NCI-H187 (cell line): ENCODE measurements at places on chromosomes 1 and 21.

- no peak for DNase-seq
Measured at GRCh38 chr1:160069460-160070231, at the start of gene KCNJ10. KCNJ10 (minus strand) TSS chr1:160070160; CDS start chr1:160042532, 27,628 bp downstream.

DNA sequence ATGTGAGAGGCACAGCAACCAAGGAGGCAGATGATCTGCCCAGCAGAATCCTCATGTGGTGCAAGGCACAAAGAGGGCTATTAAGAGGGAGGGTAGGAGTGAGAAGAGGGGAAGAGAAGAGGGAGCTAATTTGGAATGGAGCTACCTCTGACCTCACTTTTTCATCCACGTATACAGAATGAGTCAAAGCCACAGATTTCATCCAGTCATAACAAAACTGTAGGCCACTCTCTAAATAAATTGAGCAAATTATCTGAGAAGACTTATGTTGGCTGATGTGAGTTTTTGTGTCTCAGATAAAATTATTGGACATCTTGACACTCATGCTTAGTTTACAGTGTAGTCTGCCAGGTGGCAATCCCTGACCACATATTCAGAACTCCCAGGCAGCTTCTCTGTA, 325.6 kb downstream of the TTLL7 start:
- no peak for DNase-seq

- DNase-seq: peak; percentile 23
Measured at GRCh38 chr21:36113647-36114428, 21.0 kb upstream of the CBR3 start.

DNA sequence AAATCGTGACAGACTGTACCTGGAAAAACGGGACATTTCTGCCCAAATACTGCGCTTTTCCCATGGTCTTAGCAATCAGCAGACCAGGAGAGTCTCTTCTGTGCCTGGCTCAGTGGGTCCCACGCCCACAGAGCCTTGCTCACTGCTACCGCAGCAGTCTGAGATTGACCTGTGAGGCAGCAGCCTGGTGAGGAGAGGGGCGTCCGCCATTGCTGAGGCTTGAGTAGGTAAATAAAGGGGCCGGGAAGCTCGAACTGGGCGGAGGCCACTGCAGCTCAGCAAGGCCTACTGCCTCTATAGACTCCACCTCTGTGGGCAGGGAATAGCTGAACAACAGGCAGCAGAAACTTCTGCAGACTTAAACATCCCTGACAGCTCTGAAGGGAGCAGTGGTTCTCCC, 203.1 kb downstream of the DENND1B start:
- DNase-seq: no peak

DNA sequence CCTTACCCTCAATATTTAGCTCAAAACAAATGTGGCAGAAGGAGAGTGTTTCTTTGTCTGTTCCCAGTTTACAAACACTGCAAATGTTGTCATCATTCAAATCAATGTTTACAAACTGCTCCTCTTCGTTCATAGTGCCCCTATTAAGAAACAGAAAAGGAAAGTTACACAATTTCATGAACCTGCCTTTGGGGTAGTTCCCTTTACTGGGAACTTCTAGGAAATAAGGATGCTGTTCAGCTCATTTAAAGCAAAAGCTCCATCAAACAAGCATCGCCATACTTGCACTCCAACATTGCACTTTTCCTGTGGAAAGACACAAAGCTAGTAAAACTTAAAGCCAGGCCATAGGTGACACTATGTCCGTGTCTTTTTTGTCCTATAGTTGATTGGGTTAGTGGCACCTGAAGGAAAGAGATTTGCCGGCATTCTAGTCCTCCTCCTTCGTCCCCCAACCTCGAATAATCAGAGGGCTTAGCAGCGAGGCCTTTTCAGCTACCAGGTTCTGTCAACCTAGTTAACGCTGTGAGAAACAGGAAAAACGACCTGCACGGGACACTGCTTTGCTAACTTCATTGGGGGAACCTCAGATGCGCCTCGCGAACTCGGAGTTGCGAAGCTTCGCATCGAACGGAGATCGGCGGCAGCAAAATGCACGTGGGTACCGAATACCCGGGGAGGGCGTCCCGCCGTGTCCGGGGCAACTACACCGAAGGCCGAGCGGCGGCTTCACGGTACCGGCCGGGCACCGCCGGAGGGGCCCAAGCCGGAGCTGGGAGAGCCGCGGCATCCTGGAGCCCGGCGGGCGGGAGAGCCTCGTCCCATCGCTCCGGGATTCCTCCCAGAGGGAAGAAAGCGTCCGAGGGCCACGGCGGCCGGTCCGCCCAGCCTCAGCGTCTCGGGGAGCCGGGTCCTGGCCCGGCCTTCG, 706 bp downstream of the C21orf91 start:
- DNase-seq: no peak

- no peak for DNase-seq
Measured at GRCh38 chr1:86296305-86297205, 99.6 kb downstream of the ODF2L start.

DNA sequence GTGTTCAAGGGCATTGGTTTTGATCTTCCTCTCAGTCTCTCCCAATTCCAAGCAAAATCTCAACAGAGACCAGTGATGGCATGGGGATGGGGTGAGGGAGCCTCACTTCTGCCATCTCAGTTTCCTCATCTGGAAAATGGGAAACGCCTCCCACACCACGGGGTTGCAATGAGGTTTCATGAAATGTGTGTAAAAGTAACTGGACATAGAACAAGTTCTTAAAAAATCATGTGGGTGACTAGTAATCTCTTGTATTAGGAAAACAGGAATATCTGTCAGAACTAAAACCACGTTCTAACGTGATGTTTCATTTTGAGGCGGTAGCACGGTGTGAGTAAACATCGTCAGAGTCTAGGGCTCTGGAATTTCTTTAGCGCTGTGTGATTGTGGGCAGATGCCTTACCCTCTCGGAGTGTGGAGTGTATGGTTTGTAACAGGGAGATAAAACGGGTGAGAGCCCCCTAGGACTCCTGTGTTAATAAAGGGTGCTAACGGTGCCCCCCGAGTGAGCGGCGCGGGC, 55.5 kb upstream of the DNAJC6 start:
- peak; percentile 43 for DNase-seq

DNA sequence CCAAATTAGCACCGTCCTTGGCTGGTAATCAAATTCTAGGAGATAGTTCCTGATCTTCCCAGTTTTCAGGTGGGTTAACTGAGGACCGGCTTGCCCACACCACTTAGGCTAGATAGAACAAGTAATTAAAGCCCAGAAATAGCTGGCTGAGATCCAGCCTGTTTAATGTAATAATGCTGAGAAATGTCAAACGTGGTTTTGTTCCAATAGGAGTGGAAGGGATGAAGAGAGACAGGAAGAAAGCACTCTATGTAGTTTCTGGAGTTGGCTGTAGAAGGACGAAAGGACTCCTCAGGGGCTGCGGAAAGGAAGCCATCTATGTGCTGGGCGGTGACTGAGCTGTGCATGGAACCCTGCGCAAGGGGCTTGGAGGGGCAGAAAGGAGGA, 18.6 kb downstream of the NAV1 start:
- DNase-seq: no peak

- DNase-seq: no peak
Measured at GRCh38 chr21:43262427-43262826, 93.6 kb downstream of the CRYAA start.

GRCh38 chr1:55816456-55817426, 601.6 kb upstream of the USP24 start:
- DNase-seq: peak; percentile 42

GRCh38 chr1:154745286-154745731, 124.8 kb downstream of the KCNN3 start:
- DNase-seq: no peak

- no peak for DNase-seq
Measured at GRCh38 chr1:4422504-4423289, 231.7 kb upstream of the AJAP1 start.

GRCh38 chr1:197422993-197423392, 154.9 kb downstream of the CRB1 start:
- DNase-seq: no peak

GRCh38 chr1:113095790-113096455, 22.9 kb downstream of the LRIG2 start:
- no peak for DNase-seq

DNA sequence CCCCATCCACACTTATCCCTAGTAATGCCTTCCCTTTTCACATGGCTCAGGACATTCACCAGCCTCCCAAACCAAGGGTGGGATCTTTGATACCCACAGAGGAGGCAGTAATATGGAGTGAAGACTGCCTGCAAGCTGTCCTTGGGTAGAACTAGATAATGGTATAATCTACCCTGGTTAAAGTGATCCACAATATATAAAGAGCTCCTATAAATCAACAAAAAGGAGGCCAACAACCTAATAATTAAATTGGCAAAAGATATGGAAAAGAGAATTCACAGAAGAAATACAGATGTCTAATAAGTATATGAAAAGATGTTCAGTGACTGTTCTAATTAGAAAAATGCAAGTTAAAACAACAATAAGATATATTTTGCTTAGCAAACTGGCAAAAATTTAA, 30.7 kb upstream of the SPOCD1 start:
- no peak for DNase-seq

GRCh38 chr1:221880182-221880581, 138.3 kb upstream of the DUSP10 start:
- no peak for DNase-seq

DNA sequence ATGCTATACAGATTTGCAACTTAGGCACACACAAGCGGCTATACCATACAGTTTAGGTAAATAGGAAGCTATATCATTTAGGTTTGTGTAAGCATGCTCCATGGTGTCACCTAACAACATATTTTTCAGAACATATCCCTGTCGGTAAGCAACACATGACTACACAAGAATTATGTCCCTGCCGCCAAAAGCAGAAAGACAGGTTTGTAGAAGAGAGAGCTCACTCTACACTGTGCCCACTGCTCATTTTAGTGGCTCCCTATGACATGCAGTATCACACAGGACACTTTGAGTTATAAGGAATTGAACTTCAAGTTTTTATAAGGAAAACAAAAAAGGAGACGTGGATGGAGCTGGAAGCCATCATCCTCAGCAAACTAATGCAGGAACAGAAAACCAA, 132.5 kb upstream of the KAZN start:
- no peak for DNase-seq

GRCh38 chr1:185645162-185645640, 89.0 kb upstream of the HMCN1 start:
- DNase-seq: no peak

GRCh38 chr1:224564454-224565084, 51.5 kb upstream of the CNIH3 start:
- no peak for DNase-seq

GRCh38 chr1:234072793-234073192, 168.3 kb downstream of the SLC35F3 start:
- no peak for DNase-seq

DNA sequence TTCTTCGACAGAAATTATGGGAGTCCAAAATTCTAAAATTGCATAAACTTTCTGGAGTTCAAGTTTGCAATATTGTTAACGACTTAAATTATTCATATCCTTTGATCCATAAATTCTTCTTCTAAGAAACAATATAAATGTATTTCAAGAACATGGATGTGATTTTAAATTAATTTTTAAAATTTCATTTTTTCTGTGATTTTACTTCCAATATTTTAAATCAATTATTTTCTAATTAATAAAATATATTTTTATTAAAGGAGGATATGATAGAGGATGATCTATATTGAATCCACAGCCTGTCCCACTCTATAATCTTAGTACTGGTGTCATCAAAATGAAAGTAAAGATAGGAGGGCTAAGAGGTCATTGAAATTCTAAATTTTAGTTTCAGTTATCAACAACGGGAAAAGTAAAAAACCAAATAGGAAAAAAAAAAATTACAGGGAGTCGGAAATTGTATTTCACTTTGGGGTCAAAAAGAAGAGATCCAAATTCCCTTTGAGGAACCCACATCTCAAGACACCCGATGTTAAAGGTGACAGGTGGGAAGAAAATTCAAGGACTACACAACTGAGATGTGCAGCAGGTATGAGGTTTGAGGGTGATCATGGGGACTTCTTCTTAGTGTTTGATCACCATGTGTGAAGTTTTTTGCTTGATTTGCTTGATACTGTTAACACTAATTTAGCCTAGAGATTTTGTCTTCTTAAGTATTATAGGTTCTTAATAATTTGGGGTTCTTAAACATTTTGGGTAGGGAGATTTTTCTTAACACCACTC, 154.8 kb upstream of the RGS18 start:
- no peak for DNase-seq

- no peak for DNase-seq
Measured at GRCh38 chr1:84143796-84144565, at the start of gene PRKACB. PRKACB (plus strand) TSS chr1:84144271; CDS start chr1:84144362, 91 bp downstream.

DNA sequence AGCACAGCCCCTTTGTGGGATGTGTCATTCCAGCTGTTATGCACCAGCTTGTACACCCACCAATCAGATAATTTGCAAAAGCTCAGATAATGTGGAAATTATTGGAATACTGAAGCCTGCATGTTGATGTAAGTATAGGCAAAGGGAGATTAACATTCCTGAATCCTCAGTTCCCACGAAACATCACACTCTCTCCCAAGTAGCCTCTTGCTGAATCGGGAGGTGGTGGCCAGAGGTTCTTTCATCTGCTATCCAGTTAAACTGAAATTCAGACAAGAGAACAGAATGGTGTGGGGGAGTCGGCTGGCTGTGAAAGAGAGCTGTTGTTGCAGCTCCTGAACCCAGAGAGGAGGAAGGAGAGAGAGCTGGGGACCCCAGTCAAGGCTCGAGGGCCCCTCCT, 170.9 kb downstream of the ZBTB18 start:
- DNase-seq: no peak

DNA sequence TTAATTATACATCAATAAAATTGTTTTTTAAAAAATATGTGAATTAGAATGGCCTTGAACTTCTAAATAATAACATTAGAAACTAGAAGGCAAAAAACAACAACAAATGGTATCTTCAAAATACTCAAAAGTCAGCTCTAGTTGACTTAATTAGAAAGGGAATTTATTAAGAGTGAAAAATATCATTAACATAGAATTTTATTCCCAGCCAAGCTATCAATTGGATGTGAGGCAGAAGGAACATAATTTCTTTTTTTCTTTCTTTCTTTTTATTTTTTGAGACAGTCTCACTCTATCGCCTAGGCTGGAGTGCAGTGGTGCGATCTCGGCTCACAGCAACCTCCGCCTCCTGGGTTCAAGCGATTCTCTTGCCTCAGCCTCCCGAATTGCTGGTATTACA, 51.2 kb upstream of the CAPZB start:
- DNase-seq: no peak

DNA sequence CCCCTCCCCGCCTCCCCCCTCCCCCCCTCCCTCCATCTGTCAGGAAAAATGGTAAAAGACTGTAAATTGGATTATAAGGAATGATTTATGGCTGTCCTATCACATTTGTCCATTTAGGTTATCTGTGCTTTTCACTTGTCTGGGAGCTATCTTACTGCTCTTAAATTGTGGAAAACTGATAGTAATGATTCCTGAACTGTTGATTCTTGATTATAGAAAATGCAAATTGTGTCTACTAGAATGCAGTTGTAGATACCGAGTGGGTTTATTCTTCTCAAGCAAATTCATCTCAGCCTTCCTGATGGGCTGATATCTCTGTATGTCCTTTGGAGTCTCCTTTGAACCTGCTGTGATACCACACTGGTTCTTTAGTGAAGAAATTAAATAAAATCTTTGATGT, 12.3 kb downstream of the RYR2 start:
- no peak for DNase-seq

- no peak for DNase-seq
Measured at GRCh38 chr1:71861022-71861421, 421.3 kb downstream of the NEGR1 start.

- DNase-seq: no peak
Measured at GRCh38 chr1:78096017-78096416, 50.3 kb downstream of the GIPC2 start.
